ENCODE measurements at places on chromosomes 16 and 17.
A peak's percentile ranks its signal among the peaks of the same experiment; 100 is the strongest.

- DNase-seq, result peak; percentile 70
These were observed 8.7 kb downstream of the RAP1GAP2 start for GRCh38 chr17:2804912-2805311.

DNA sequence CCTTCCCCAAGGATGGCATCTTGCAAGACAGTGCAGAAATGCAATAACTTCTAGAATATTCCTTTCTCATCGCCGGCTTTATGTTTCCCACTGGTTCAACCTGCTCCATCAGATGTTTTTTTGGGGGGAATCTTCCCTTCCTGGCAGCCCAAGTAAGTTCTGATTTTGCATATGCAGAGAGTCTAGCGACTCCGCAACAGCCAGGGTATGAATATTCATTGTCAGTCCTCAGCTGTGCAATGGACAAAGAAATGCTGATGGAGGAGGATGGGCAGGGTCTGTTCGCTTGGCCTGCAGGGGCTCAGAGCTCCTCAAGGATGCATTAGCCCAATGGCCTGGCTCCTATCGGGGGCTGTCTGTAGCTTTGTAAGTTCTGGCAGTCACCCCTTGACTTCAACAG lies 358.8 kb upstream of the CCL2 start:
- no peak for DNase-seq

- DNase-seq, result no peak
These were observed 5.2 kb upstream of the FANCA start for GRCh38 chr16:89821438-89822187.

GRCh38 chr17:57518587-57519581 lies 226.2 kb downstream of the CCDC182 start:
- peak; percentile 88 for DNase-seq

GRCh38 chr17:63423251-63423950 lies 22.7 kb downstream of the CYB561 start:
- DNase-seq, result peak; percentile 54

- no peak for DNase-seq
These were observed 27.6 kb downstream of the CYB561 start for GRCh38 chr17:63418540-63418939.

DNA sequence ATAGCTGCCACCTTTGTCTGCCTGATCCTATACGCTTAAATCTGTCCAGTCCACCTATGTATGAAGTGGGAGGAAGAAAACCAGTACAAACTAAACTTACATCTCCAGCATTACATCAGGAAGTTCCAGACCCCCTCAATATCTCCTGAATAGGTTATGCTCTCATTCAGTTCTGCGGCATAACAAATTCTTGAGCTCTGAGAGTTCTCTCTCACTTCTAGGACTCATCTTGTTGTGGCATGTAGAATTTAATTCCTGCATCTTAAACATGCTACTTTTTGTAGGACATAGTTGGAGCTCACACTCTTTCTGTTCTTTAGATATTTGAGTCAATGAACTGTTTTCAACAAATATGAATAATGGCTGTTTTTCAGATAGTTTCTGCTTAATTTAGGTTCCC lies 662.5 kb downstream of the CDH11 start:
- DNase-seq, result peak; percentile 27

- DNase-seq, result no peak
These were observed 5.6 kb downstream of the DUXB start for GRCh38 chr16:75695708-75696107.
